Inflammatory macrophage treated with lipopolysaccharide for 4 hours (primary cell): ENCODE measurements at places on chromosomes 5 and 9.
A peak's percentile ranks its signal among the peaks of the same experiment; 100 is the strongest.

GRCh38 chr5:13814301-13814700, 130.2 kb downstream of the DNAH5 start:
- DNase-seq, result no peak

- DNase-seq, result no peak
Measured at GRCh38 chr5:180910735-180911134, 11.8 kb downstream of the BTNL8 start.

DNA sequence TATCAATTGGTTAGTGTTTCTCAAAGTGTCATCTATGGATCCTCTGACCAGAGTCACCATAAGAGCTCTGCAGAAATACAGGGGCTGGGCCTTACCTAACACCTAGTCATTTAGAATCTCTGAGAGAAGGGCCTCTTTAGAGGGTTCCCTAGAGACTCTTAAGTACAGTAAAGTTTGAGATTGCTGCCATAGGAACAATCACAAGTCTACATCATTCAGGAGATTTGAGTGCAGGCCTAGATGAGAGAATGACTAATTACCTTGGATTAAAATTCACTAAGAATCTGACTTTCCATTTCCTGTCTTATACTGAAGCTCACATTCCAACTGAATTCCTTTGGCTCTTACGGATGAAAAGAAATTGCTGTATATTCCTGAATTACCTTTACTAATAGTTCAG, 182.1 kb upstream of the PTGER4 start:
- no peak for DNase-seq

DNA sequence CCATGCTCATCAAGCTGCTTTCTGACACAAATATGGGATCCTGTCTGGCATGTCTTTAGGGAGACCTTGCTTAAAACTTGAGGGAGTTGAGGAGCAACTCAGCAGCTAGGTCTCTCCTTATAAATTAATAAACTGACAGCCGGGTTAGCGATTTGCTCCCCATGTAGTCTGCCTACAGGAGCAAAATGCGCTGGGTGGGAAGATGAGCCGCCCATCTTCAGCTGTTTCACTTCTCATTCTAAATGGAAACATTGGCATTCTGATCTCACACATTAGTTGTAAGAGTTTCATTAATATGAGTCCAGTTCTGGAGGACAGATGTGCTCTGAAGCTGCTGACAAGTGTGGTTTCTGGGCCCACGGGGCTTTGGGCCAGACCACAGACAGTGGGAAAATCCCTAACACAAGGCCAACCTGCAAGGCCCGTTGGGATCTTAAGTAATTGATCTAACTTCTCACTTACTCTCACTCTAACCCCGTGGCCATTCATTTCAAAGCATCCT, 197.0 kb downstream of the MCTP1 start:
- DNase-seq, result peak; percentile 88

GRCh38 chr5:143890487-143890886, 78.5 kb downstream of the HMHB1 start:
- no peak for DNase-seq

DNA sequence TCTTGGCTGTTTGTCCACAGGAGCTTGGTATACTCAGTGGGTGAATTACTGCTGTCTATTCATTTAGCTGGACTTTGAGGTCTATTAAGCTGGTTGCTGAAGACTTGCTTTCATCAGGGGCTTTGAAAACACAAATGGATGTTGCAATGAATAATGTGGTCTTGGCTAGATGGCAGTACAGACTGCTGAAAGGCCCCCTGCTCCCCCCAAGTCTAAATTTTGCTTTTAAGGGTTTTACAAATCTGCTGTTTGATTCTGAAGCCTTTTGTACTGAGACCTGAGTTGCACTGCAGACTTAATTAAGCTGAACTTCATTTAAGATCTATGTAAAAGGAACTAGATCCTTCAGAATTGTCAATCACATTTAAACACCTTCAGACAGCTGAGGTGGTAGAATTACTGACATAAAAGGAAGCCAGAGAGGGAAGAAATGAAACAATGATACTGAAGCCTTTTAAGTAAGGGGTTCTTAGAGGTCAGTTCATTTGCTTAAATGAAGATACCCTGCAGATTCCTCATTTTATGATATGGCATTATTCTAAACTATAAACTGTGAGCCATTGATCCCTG, 37.3 kb downstream of the KCTD16 start:
- DNase-seq, result no peak

DNA sequence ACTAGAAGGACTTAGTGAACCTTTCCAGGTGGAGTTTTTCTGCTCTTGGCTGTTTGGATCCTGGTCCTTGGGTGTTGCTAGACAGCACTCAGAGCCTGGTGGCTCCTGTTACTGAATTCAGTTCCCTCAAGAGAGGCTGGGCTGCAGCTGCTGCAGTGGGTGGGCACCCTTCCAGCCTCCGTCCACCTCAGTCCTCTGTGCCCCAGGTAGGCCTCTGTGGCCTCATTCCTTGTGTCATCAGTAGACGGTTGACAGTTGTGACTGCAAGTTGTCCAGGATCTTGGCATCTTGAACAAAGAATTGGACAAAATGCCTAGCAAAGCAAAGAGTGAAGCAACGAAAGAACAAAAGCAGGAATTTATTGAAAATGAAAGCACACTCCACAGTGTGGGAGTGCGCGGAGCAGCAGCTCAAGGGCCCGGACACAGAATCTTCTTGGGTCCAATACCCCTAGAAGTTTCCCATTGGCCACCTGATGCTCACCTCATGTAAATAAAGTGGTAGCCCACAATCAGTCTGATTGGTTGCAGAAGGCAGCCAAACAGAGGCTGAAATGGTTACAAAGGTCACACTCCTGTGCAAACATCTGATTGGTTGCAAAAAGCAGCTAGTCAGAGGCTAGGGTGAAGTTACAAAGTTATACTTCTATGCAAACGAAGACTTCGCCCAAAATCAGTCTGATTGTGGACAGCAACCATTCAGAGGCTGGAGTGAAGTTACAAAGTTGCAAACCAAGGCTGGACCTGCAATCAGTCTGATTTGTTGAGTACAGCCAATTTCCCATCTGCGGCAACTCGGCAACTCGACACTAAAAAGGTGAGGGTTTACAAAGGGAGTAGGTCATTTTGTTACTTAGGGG, 40.1 kb downstream of the F2R start:
- no peak for DNase-seq

GRCh38 chr9:123318202-123318601, 37.8 kb upstream of the CRB2 start:
- no peak for DNase-seq

- DNase-seq, result no peak
Measured at GRCh38 chr9:84998639-84999038, 329.1 kb downstream of the NTRK2 start.

DNA sequence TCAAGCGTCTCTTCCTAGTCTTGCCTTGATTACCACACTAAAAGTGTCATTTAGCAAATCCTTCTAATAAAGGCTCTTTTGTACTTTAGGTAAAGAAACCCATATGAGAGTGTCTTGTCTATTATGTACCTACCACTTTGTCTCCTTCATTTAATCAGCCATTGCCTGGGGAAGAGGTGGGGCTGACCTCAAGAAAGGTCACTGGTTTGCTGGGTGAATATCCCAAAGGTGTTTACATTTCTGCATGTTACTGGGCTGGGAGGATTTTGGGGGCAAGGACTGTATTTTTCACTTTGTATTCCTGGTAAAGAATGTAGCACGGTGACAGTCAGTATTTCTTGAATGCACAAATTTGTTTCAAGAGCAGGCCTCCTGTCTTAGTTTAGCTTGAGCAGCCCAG, 11.9 kb upstream of the RPS23 start:
- no peak for DNase-seq

DNA sequence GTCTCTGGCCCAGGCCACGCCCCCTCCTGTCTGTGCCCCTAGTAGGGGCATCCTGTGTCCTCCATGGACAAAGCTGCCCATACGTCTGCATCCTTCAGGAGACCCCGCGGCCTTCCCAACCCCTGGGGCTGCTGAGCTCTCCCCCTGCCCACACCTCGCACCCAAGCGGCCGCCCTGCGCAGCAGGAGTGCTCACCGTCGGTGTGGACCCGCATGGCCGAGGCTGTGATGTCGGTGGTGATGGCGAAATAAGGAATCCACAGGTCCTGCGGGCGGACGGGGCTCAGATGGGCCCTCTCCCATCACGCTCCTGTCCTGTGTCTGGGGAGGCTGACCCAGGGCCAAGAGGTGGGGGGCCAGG, 4.8 kb upstream of the NSMF start:
- no peak for DNase-seq

GRCh38 chr5:13063088-13063487, 881.4 kb downstream of the DNAH5 start:
- DNase-seq, result no peak

GRCh38 chr5:107698286-107698685, 27.5 kb upstream of the EFNA5 start:
- DNase-seq, result no peak

DNA sequence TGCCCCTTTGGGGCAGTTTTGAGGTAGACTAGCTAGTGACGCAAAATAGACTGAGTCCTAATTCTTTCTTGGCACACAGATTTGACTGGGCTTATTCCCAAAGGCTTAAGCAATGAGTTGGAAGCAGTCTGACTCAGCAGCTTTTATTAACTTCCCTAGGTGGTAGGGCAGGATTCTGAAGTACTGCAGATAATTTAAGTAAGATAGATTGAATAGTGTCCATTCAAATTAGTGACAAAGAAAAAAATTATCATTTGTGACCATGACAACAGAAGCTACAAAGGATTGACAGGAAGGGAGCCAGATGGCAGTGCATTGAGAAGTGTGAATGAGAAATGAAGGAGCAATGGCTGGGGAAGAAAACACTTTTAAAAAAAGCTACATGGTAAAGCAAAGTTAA, 649.4 kb downstream of the CDH9 start:
- no peak for DNase-seq

- DNase-seq, result no peak
Measured at GRCh38 chr9:121171236-121171635, 30.4 kb downstream of the RAB14 start.

DNA sequence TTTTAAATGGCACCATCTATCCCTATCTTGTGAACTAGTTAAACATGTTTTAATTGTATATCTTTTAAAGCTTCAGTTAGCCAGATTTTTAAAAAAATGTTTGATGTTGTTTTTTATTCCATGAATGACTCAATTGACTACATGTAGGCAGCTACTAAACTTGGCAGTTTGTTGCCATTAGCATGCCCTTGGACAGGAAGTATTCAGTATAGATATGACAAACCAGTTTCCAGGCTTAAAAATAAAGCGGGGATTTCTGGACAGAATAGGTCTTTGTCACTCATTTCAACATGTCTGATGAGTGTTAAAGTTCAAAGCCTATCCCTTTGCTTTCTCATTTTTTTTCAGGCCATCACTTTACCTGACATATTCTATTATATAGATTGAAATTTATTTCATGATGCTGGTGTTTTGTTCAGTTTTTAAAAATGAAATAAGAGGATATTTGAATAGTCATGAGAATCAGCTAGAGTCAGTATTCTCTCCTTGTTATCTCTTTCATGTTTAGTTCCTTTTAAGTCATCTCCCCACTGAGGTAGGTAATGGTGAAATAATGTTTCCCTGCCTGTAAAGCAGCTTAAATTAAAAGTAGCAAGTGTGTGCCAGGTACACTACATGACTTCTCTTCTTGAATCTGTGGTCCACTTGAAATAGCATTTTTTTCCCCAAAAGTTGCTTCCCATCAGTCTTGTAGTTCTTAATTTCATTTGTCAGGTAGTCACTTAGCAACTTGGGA, 11.9 kb downstream of the TNFAIP8 start:
- DNase-seq, result peak; percentile 92

DNA sequence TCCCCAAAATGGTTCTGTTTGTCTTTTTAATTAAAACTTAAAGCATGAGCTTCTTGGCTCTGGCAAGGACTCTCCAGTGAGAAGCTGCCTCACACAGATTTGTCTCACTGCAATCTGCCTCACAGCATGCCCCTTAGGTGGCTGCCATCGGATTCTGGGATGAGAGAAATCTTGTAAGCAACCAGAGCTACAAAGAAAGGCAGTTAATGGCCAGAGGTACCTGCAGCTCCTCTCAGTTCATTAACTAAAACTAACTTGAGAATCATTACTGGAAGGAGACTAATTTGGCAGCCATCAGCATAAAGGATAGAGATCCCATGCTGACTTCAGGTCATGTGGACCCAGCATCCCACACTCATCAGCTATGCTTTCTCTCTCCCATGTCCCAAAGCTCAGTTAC, 220.6 kb upstream of the DMAC1 start:
- DNase-seq, result no peak

GRCh38 chr5:173453167-173453566, 125.0 kb upstream of the STC2 start:
- DNase-seq, result no peak

DNA sequence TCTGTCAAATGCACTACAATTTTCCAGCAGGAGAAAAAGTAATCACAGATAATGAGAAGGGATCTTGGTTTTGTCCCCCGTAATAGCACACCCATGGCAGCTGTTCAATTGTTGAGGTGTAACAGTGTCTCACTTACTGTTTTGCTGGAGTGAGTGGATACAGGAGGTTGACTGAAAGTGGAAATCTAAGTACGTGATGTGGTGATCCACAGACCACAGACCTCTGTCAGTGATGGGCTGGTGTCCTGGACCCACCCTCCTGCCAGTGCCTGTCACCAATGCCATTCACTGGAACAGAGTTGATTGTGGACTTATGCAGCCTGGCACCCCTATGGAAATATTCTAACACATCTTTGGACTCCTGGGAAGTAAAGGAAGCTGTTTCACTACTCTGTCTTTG, 261.7 kb downstream of the TRPM3 start:
- DNase-seq, result no peak

DNA sequence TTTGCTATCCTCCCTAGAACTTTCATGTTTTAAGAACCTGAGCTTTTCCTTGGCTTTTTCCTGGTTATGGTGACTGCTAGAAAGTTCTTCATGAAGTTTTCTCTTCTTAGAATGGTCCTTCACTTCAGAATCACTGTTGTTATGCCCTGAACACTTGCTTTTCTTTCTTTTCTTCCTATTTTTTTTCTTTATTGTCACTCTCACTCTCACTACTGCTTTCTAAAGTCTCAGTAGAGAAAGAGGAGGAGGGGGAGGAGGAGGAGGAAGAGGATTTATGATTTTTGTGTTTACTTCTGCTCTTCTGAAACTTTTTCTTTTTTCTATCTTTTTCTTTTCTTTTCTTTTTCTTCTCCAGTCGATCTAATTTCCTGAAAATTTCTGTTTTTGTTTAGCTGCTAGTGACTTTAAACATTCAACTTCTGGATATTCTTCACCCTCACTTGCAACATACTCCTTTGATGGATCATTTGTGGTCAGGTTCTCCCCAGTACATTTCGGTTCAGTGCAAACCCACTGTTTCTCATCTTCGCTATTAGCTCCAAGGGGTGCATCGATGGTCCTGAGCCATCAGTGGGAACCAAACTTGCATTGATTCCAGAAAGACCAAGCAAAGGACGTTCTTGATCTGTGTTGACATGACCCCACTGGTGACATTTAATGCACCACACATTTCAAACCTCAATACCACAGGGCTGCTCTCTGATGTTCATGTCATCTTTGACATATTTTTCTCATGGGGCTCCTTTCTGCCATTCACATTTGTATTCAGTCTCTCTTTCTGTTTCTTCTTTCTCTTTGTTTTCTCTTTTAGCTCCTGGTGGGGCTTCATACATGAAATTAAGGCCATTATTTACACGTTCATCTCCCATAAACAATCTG, 81.6 kb upstream of the HAND1 start:
- no peak for DNase-seq

- DNase-seq, result peak; percentile 38
Measured at GRCh38 chr5:61866930-61867329, 439.1 kb upstream of the KIF2A start.
